Stimulated activated CD8-positive, alpha-beta memory T cell treated with anti-CD3 and anti-CD28 coated beads, Interleukin-7, amount 100 ng/mL, for 24 hours (primary cell): ENCODE measurements at places on chromosomes 4 and X.

- DNase-seq = no peak
Observed at GRCh38 chr4:158824425-158825274, 55.8 kb downstream of the FNIP2 start.

GRCh38 chrX:6708676-6709380, 173.9 kb upstream of the VCX3A start:
- no peak for DNase-seq

- no peak for DNase-seq
Observed at GRCh38 chrX:15812192-15812938, 22.1 kb downstream of the ZRSR2 start.

- DNase-seq = no peak
Observed at GRCh38 chr4:47184083-47184482, 152.7 kb downstream of the GABRB1 start.

DNA sequence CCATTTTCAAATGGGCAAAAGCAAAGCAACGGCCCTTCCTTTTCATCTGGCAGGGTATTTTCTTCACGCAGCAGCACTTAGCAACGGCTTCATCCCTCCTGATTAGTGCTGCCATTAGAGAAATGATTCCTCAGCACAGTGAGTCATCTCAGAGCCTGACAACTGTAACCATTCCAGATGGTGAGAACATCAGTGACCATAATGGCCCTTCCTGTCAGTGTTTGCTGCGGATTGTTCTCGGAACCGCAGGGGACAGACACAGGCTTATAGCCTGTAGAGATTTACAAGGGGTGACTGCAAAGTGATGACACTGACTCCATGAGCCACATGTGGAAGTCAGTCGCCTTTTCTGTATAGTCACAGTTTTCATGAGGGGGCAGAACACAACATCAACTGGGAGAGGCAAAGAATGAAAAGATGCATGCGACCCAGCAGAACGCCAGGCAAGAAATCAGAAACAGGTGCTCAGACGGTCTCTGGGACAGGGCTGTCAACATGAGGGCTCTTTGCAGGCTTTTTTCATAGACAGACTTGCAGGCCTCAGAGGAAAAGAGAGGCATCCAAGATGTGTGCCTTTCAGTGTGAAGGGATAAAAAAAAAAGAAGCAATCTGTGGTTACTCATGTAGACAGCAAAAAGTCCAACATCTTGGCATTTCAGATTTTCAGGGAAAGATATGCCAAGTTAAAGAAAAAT, 69.9 kb upstream of the FBXW7 start:
- DNase-seq = no peak

- DNase-seq = no peak
Observed at GRCh38 chr4:137125011-137125410, 407.3 kb downstream of the PCDH18 start.

DNA sequence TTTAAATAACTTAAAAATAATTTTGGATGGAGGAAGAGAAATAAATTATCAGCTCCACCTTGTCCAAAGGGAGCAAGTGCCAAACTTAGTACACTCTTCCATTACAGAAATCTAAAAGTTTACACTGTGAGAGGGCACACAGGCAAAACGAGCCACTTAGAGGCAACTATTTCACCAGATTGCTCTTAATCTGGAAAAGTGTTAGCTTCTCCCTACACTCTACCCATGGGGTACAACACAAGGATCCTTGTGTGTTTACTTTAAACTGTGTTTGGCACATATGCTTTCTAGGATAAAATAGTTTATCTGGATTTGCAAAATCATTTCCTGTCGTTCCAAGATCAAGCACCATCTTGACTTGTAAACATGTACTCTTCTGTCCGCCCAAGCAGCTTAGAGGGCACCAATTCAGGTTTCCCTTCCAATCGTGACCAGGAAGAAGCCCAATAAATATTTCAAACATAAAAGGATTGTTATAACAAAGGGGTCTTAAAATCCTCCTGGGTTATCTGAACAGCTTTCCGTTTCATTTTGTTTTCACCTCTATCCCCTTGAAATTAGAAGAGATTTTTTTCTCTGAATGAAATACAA, 29.0 kb upstream of the KDR start:
- DNase-seq = no peak

GRCh38 chr4:185912779-185913178, 100.8 kb upstream of the SORBS2 start:
- DNase-seq = no peak

GRCh38 chr4:18242919-18243693, 221.6 kb upstream of the LCORL start:
- no peak for DNase-seq

GRCh38 chr4:92163348-92163747, 140.4 kb upstream of the GRID2 start:
- DNase-seq = no peak

- no peak for DNase-seq
Observed at GRCh38 chrX:30995060-30995700, 76.7 kb downstream of the FTHL17 start.

DNA sequence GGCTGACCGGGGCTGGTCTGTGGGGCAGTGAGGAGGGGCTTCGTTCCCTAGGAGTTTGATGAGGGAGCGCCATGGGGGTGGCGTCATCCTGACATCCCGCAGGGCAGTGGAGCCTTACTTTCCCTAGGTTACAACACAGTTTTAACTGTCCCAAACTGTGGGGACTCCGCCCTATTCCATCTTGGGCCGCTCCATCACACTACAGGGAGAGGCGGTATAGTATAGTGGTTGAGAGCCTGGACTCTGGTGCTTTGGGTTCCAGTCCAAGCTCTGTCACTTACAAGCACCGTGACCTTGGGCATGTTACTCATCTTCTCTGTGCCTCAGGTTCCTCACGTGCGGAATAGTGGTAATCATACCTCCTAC, 44.2 kb downstream of the ZNF185 start:
- DNase-seq = no peak

DNA sequence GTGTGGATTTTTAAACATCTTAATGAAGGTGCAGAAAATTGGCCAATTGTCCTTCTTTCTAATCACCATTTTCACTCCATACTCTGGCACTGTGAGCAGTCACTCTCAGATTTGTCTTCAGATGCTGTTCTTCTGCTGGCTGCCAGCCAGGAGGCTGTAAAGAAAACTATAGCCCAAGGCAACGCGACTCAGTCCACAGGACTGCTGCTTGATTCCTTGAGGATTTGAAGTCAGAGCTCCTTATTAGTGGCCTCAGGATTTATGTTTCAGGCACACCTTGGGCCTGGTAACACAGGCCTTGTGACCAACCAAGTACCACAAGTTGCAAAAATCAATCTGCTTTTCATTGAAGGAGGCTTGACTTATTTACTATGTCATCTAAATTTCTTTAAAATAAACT, 342.6 kb downstream of the GPM6A start:
- no peak for DNase-seq

GRCh38 chr4:63529581-63530337, 879.5 kb downstream of the TECRL start:
- no peak for DNase-seq

DNA sequence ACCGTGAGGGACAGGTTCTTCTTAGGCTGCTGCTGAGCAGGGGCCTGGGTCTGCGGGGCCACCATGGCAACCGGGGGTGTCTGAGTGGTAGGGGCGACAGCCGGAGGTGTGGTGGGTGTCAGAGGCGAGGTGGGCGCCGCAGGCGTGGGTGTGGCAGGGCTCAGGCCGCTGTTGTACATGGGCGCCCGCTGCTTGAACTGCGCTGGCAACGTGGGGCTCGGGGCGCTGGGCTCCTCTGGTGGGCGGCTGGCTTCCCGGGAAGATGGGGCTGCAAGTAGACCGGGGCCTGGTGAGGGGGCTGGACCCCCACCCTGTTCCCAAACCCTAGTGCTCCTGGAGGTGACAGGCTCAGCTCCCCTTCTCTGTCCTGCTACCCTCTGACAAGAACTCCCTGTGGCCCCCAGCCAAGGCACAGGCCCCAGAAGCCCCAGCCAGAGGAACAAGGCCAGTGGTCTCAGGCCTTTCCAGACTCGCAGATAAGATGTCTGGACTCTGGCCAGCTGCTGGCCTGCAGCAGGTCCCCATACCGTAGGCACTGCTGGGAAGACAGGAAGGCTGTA, 24.8 kb downstream of the NELFA start:
- DNase-seq = no peak

DNA sequence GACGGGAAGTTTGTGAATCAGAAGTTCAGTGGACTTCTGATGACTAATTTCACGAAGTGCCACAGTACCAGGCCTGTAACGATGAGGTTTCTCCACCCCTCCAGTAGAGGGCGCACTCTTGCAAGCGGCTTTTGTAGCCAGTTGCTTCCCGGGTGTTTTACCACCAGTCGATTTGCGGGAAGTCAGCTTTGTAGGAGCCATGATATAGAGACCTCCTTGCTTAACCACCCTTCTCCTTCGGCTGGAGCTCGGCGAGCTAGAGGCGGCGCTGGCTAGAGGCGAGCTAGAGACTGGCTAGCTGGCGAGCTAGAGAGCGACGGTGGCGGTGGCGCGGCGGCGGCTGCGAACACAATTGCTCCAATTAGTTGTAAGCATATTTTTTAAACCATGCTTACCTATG, 72.0 kb downstream of the IL1RAPL1 start:
- DNase-seq = no peak

GRCh38 chrX:10166248-10166716, 9.5 kb downstream of the CLCN4 start:
- DNase-seq = no peak

DNA sequence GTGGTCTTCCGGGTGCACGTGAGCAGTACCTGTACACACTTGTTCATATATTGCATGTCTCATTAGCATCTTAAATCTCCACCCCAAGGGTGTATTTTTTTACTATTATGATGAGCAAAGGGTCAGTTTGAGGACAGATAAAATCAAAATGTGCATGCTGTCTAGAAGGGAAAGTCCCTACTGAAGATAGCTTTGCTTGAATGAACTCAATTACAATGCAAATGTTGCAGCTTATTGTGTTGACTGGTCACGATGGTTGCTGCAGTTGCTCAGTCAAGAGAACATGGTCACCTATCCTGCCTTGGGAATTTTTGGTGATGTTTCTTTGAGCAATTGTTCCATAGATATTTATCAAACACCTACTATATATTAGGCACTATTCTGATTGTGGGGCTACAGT, 103.8 kb upstream of the MID1IP1 start:
- DNase-seq = no peak

DNA sequence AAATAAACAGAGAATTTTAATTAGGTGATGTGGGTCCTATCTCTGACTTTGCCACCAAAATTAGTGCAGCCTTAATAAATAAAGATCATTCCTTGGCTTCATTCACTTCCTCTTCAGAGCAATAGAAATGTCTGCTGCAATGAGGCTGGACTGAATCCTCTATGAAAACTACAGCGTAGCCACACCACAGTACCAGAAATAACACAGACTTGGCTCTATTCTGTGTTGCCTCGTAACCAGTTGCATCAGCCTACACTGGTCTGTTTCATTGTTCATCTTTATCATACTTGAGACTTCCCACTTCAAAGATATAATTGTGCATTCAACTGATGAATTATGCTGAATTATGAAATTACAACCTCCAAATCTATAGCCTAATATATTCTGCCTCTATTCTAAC, 15.8 kb downstream of the GLRA3 start:
- DNase-seq = no peak

- no peak for DNase-seq
Observed at GRCh38 chr4:186704057-186704456, 19.6 kb downstream of the FAT1 start.

- no peak for DNase-seq
Observed at GRCh38 chr4:152663203-152664066, 16.4 kb downstream of the TMEM154 start.

DNA sequence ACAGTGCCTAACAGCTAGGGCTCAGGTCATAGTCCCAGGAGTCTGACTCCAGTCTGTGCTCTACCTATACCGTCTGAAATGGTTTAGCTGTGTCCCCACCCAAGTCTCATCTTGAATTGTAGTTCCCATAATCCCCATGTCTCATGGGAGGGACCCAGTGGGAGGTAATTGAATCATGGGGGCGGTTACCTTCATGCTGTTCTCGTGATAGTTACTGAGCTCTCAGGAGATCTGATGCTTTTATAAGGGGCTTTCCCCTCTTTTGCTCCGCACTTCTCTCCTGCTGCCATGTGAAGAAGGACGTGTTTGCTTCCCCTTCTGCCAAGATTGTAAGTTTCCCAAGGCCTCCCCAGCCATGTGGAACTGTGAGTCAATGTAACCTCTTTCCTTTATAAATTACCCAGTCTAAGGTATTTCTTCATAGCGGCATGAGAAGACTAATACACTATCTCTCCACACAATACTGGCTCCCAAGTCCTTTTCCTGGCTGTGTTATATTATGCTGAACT, 110.8 kb downstream of the AFAP1 start:
- no peak for DNase-seq

DNA sequence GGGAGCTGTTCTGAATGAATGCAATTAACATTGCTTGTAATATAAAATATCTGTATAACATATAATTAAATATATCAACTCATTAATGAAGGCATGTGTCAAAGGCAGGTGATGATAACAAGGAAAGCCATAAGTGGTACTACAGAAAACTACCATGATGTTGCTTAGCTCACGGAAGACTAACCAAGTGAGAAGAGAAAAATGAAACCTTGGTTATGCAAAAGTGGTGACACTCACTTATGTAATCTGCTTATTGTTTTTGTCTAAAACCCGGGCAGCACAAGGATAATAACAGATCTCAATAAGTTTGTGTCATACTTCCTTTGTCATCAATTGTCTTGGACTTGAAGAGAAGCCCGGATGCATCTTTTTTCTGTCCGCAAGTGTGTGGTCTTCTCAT, 156.4 kb downstream of the HS6ST2 start:
- no peak for DNase-seq

- DNase-seq = no peak
Observed at GRCh38 chr4:101682946-101683345, 107.6 kb upstream of the BANK1 start.

- DNase-seq = no peak
Observed at GRCh38 chrX:49760290-49760890, 64.6 kb upstream of the PAGE1 start.

DNA sequence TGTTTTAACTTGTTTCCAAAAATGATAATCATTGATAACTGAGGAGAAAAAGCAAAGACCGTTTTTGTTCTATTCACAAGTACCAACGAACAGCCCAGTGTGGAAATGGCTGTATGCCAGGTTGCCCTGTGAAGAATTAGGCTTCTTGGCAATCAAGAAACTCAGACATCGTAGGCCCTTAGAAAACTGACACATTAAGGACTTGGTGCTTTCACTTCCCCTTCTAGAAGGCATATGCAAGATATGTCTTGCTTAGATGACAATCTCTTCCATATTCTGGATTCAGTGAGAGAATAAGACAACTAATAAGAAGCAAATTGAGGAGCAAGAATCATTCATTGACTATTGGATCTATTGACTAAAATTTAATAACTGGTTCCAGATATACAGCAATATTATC, 56.6 kb downstream of the ANAPC10 start:
- DNase-seq = no peak

GRCh38 chr4:4651811-4652755, 110.2 kb upstream of the STX18 start:
- DNase-seq = no peak

DNA sequence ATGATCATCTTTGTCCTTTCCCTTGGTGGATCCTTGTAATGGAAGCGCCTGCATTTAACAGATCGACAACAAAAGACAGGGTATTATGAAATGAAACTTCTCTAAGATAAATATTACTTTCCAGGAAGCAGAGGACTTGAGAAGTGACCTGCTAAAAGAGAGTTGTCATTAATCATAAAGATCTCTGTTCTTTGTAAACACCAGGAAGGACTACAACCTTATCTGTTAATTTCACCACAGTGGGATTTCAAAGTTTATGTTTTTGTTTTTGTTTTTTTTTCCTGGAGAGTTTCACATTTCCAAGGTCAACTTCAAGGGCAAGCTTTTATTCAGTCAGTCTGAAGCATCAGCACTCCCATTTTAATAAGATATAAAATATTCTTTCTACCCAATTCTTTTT, 170.9 kb downstream of the RCHY1 start:
- DNase-seq = no peak

- no peak for DNase-seq
Observed at GRCh38 chrX:37302569-37302968, 46.6 kb upstream of the PRRG1 start.
